Activated CD8-positive, alpha-beta memory T cell treated with anti-CD3 and anti-CD28 coated beads for 1 hour (primary cell): ENCODE measurements at places on chromosomes 3 and 15.

DNA sequence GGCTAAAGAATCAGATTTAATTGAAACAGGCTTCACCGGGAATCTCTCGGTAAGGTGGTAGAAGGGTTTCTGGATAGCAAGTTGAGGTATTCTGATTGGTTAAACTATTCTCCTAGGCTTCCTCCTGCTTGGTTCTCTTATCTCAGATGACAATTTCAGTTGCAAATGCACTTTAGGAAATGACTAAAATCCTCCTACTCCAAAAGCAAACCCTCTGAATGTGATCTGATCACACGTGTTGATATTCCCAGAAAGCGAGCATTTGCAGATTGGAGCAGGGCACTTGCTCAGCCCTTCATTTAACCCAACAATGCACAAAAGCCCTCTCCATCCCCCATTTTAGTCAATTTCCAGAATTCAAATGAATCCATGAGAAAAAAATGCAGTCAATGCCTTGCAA, 55.6 kb upstream of the ICE2 start:
- DNase-seq, result no peak

DNA sequence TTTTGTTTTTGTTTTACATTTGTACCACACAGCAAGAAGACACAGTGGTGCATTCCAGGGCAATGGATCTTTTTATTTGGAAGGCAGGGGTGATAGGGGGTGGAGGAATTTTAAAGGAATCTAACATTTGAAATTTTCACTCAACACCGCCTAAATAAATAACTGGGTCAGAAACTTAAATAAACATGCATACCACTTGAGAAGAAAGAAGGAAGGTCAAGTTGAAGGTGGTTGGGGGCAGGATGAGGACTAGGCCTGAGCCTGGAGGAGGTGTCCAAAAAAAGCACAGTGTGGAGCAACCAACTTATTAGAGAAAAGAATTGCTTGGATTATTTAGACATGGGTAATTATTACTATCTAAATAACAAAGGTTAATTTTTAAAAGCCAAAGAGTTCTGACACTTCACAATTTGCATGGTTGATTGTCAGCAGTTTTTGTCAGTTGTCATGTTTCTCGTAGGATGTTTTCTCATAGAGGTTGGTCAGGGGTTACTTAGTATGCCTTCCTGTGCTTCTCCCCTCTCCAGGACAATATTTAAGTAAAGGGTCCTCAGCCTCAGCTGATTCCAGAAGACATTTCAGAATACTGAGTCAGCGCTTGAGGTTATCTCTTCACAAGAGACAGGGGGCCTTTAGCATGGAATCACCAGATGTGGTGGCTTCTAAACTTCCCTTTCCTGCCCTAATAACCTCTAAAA, 173.7 kb upstream of the SLC2A2 start:
- no peak for DNase-seq

DNA sequence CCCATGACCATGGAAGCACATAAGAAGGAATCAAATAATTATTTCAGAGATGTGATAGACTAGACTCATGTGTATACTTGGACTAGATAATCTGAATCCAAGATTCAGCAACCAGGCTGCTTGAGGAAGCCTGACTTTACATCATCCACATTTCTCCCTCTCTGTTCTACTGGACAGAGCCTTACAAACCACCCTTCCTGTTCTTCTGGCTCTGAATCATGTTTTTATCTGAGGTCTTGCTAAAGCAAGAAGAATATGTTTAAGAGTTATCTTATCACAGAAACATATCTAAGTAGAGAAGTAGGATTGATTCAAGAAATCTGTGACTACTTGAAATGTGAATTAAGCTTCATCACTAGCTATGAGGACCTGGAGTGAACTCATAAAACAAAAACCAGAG, 71.1 kb upstream of the SLC24A5 start:
- DNase-seq, result no peak

GRCh38 chr3:156657862-156658731, 16.3 kb upstream of the TIPARP start:
- DNase-seq, result no peak

- no peak for DNase-seq
Observed at GRCh38 chr3:65867463-65868210, 171.1 kb downstream of the MAGI1 start.

GRCh38 chr3:34152656-34153055, 354.2 kb downstream of the PDCD6IP start:
- DNase-seq, result no peak

DNA sequence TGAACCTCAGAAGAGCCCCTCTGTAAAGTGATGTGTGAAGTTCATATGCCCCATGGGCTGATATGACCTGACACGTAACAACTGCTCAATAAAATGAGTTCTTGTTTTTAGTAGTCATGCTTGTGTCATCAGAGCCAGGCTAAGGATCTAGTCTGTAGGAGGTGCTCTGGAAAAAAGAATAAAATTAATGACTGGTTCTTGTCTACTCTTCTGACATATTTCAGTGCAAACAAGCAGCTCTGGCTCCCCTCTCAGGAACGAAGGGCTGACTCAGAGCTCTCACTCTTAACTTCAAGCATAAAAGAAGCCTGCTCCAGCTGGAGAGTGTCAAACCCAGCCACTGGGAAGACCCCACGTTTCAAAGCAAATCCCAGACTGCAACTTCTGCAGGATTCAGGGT, 77.0 kb downstream of the LRIG1 start:
- DNase-seq, result no peak

DNA sequence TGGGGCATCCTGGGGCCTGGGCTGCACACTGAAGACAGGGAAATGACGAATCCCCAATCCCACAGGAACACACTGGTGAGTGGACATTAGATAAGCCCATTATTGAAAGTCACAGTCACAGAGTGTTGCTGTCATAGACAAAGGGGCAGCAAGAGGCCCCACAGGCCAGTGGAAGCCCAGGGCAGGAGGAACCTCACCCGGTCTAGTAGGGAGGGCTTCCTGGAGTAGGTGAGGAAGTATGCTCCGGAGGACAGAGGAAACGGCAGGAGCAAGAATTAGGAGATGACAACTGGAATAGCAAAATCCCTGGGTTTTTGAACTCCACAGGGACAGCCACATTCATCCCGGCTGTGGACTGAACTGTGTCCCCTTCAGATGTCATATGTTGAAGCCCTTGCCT, 101.2 kb downstream of the TPRA1 start:
- no peak for DNase-seq

DNA sequence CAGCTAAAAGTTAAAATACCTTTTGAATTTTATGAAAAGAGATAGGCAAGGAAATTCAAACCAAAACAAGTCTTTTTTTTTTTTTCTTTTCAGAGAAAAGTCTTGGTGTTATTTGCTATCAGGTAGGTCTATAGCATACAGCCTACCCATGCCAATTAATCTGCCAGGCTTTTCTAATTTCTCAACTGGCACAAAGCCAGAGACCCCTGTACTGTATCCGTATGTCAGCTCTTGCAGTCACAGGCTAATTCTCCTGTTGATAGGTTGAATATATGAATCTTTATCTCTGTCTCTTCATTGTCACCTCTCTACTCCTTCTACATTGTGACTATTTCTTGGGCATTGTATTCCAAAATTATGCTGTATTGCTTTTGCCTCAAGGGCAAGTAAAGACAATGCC, 133.4 kb downstream of the IL5RA start:
- DNase-seq, result no peak

DNA sequence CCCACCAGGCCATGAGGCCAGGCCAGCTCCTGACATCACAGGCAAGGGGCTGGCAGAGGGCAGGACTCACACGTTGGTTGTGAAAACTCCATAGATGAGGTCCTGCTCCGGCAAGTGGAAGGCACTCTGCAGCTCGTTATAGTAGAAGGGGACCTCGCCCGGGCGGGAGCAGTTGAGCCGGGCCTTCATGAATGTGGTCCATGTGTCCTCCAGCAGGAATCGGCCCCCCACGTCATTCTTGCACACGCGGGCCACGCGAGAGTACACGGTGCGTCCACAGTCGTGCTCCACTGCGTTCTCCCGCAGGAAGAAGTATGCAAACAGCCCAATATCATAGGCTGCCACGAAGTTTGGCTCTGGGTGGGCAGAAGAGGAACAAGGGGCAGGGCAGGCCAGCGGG, 101.2 kb downstream of the SEMA5B start:
- no peak for DNase-seq

DNA sequence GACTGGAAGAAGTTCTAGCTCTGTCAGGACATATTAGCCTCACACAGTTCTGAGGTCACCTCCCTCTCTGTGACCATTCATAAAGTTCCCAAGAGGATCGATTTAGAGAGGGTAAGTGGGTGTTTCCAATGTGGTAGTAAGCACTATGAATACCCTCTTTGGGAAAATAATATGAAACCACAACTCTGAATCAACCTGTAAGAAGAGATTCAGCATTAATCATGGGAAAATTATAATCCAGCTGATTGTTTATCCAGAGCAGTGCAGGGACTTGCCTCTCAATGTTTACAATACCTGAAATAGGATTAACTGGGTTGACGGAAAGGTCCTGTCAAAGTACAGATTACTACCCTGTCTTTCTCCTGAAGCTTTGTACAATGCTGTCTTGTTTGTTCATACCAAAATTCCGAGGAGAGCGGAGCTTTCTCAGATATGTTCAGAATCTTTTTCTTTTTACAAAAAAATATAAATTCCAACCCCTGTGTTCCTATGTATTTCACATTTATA, 302.9 kb upstream of the DPPA4 start:
- no peak for DNase-seq

GRCh38 chr3:147730284-147730683, 321.1 kb downstream of the ZIC1 start:
- no peak for DNase-seq

- DNase-seq, result no peak
Observed at GRCh38 chr3:124862006-124862405, 25.2 kb downstream of the ITGB5 start.

- DNase-seq, result no peak
Observed at GRCh38 chr15:89749526-89749925, 1.5 kb downstream of the MESP1 start.

DNA sequence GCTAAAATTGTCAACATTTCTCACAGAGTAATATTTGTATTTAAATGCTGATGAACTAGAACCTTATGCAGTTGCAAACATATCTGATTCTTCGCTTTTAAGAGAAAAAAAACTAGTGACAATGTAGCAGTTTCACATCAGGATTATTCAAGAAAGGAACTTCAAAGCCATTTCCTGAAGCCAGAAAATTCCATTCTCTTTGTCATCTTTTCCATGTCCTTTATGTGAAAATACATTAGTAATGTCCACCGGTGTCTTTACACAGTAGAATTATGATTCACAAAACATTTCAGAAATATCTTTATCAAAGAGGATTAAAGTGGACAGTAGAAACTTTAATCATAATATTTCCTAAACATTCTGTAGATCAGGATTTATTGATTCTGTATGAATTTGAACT, 12.7 kb upstream of the LXN start:
- no peak for DNase-seq
